ENCODE measurements at places on chromosomes 4 and X.

- DNase-seq = no peak
These were observed 1391.6 kb downstream of the ADGRL3 start for GRCh38 chr4:62591756-62592155.

GRCh38 chr4:173924561-173924960 is 358.9 kb downstream of the FBXO8 start:
- no peak for DNase-seq

GRCh38 chrX:107825698-107826237 is at the start of gene MID2:
MID2 (plus strand) TSS chrX:107825866; CDS start chrX:107826427, 561 bp downstream.
- peak; percentile 46 for DNase-seq

DNA sequence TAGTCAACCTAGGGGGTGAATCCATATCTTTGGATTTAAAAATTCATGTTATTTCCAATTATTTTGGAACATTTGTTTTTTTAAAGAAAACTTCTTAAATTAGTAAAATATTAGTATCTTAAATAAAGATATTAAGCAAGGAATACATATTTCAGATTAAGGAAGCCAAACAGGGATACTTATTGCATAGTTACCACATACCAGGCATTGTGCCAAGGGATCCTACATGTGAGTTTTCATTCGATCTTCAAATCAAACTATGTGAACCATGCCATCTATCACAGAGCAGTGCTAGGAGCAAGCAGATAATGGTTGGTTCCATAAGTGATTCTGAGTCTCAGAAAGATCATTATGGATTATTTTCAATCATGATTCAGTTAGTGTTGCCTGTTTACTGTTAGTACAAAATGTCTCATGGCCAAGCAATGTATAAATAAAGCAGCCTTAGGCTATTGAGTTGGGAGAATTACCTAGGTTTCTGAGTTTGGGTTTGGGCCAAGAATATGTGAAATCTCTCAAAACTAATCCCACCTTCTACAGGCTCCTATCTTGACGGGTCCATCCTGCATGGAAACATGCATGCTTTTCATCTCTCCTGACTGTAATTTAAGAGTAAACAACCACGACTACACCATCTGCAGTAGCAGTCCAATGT is 176.7 kb downstream of the NPFFR2 start:
- no peak for DNase-seq

DNA sequence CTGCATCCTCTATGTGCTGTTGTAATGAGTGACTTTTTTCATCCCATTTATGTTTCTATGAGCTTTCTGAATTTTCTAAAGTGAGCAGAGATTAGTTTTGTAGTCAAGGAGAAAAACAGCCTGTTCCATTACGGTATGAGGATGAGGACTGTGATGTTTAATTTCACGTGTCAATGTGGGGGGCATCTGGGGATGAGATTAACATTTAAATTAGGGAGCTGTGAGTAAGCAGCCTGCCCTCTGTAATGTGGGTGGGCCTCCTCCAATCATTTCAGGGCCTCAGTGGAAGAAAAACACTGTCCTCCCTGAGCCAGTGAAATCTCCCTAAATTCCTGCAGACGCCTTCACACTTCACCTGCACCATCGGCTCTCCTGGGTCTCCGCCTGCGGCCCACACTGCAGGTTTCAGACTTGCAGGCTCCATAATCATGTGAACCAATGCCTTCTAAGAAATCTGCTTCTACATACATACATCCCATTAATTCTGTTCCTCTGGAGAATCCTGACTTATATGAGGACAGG is 121.7 kb downstream of the AFAP1 start:
- peak; percentile 57 for DNase-seq

GRCh38 chr4:144715230-144715629 is 69.3 kb downstream of the HHIP start:
- no peak for DNase-seq

DNA sequence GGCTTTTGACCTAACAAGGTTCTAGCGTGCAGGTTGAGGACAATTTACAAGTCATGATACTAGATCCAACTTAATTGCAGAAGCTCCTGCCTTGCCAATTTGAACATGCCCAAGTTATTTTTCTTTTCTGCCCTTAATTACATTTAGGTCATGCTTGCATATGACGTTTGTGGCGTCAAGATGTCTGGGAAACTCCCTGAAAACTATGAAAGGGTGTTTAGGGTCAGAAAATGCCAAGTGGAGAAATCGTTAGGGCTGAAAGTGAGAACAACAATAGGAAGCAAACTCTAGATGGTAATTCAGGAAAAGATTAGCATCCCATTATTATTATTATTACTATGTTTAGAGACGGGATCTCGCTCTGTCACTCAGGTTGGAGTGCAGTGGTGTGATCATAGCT is 38.2 kb upstream of the PLAC8 start:
- no peak for DNase-seq

DNA sequence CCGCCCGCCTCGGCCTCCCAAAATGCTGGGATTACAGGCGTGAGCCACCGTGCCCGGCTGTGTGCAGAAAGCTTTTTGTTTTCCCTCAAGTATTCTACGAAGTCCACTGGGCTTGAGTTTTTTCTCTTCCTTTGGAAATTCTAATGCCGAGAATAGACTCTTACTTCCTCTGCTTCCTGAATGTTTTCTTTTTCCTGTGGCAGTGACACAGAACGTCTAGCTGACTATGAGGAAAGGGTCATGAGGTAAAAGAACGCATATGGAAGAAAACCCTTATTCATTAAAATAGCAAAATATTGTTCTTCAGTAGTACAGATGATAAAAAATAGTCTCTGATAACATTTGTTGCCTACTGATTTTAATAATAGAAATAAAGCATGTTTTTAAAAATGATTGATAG is 4.9 kb upstream of the SLC25A4 start:
- DNase-seq = no peak

- DNase-seq = no peak
These were observed 214.8 kb downstream of the SPCS3 start for GRCh38 chr4:176534566-176534965.

- no peak for DNase-seq
These were observed 91.3 kb downstream of the SHISA3 start for GRCh38 chr4:42488554-42488953.

DNA sequence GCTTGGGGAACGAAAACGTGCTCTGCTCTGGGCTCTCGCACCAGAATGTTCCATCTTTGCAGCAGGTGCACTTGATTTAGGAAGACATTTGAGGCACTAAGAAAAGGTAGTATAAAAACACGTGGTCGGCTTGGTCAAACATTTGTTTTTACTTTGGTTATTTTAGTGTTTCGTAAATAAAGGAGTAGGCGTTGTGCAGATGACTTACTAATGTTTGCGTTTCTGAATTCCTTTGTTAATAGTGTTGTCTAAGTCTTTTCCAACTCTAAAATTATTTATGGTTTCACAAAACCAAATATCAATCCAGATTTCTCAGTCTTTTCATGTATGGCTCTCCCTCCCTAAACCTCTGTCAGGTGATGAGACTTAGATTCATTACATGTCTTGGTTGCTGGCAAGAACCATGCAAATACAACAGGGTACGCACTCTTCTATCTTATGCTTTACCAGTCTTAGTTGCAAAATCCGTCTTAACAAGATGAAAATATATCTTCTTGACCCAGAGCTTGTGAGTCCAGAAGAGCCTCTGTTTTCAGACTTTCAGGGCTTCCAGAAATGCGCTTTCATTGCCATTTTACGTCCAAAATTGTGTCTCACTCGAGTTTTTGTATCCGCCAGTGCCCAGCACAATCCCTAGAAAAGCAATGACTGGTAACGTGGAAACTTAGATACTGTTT is 686 bp downstream of the MTHFD2L start:
- peak; percentile 9 for DNase-seq

GRCh38 chr4:76640353-76640910 is 205.4 kb downstream of the SHROOM3 start:
- DNase-seq = no peak

GRCh38 chr4:16573739-16574138 is 324.7 kb downstream of the LDB2 start:
- peak; percentile 80 for DNase-seq

GRCh38 chrX:21691512-21692018 is 33.4 kb upstream of the KLHL34 start:
- DNase-seq = no peak

DNA sequence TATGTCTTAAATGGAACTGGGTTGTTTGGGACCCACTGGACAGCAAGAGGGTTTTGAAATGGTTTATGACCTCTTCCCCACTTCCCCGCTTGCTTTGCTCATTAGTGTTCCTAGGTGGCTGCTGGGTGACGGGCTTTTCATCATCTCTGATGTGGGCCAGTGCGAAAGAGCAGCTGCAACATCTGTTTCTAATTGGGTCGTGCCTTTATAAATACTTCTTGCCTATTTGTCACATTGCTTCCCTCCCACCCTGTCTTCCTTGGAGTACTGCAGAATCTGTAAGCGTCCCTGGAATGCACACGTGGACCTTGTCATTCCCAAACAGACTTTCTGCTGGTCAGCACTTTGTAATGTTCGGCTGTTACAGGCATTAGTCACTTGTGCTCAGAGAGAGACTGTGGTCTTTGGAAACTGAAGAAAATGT is 35.2 kb downstream of the SEPTIN11 start:
- DNase-seq = peak; percentile 99

GRCh38 chr4:69735119-69735518 is 25.3 kb downstream of the SULT1B1 start:
- no peak for DNase-seq

DNA sequence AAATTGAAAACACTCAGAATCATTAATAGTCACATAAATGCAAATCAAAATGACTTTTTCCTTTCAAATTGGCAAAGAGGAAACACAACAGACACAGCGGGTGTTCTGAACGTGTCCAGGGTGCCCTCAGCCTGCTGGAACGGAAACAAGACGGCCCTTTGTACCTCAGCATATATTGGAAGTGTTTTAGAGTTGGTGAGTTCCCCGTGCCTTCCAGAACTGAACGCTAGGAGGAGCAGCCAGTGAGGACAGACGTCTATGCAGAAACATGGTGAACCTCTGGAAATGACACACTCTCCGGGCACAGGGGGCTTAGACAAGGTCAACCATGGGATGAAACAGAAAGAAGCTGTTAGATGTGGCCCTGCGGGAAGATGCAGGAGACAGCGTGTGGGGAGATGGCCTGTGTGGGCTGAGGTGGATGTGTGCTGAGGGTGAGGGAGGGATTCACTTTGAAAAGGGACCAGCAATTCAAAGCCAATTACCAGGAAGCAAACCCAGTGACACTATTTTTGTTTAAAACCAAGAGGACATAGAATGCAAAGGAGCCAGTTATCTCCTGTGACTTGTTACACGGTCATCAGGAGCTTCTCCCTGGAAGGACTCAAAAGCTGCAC is 40.4 kb downstream of the RNF212 start:
- peak; percentile 72 for DNase-seq

GRCh38 chr4:165610679-165611437 is 232.1 kb downstream of the CPE start:
- DNase-seq = no peak

DNA sequence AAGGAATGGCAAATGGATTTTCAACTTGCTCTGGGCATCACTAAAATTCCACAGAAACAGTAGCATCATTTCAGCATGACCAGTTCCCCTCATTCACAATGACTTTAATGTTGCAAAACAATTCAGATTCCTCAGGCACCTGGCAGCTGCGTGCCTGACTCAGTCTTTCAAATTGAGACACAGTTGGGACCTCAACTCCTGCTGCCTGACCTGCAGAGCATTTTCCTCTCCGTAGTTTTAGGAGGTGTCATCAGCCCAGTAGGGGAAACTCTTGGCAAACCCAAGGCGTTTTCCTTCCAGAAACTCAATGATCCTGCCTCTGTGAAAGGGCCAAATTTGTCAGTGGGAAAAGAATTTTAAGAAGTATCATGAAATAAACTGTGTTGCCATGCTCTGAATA is 388.9 kb downstream of the SPRY1 start:
- peak; percentile 82 for DNase-seq

- DNase-seq = no peak
These were observed 4.4 kb upstream of the METTL14 start for GRCh38 chr4:118680808-118681207.

DNA sequence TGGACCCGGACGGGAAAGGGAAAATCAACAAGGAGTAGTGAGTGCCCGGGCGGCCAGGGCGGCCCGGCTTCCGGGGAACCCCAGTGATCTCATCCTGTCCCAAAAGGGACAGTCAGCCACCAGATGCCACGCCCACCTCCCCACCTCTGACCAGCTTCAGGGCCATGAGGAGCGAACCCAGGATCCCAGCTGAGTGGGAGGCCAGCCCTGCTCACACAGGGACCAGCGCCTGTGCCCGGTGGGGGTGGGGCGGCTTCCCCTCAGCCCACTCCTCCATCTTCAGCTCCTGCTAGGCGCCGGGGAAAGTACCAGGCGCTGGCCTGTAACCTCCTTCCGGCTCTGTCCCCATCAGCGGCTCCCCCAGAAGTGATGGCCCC is 6.2 kb downstream of the MYL5 start:
- no peak for DNase-seq

- DNase-seq = no peak
These were observed 20.2 kb downstream of the OFD1 start for GRCh38 chrX:13754765-13755164.

DNA sequence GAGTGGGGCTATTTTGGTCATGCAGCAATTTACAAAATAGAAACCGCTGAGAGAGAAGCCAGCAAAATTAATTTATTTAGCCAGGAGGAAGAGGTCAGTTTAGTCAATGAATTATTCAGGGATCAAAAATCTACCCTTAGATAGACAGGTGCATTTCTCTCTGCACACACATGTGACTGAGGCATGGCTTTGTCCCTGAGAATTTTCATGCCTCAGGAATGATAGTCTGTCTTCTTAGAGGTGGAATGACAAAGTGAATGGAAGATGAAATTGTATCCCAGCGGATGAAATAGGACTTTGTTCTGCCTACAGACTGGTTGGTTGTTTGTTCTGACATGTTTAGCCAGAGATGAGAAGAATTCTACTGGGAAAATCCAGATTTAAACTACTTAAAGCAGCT is 46.0 kb downstream of the ANKRD50 start:
- no peak for DNase-seq

- DNase-seq = peak; percentile 81
These were observed 2.1 kb upstream of the APBB2 start for GRCh38 chr4:41216294-41217019.

GRCh38 chr4:189436207-189436606 is 504.5 kb upstream of the FRG1 start:
- no peak for DNase-seq

DNA sequence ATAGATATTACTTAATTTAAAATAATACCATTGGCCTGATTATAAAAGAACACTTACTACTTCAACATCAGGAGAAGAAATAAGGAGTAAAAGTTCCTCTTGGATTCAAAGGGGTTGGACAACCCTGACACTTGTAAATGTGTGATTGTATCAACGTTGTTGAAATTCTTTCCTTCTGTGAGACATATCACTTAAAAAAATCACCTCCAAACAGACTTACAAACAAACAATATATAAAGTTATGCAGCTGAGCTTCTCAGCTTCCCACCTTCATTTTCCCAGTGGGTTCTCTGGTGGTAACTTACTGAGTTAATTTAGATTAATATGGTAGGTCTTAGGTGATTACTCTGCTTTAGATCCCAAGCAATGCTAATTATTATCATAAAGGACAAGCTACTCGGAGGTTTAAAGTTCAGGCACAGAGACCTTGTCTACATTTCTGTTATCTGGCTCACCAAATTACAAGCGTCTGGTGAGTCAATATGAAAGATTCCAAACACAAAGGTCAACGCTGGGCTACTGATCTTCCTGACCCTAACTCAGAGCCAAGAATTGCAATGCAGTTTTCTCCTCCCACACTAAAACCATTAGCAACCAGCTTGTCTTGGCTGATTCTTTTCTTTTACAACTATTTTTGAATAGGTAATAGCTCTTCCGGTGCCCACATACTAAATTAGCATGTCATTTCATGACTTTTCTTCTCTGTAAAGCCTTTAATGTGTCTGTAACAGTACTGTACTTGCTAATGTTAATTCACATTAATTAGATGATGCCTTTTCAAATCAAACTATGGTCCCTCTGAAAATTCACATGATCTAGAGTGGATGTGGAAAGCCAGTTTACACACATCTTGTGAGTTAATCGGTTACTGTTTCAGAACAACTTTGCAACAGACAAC is 157.6 kb downstream of the RASL11B start:
- no peak for DNase-seq
